Germinal center (tissue), 1 donor: ENCODE measurements at places on chromosomes 2 and 18.

GRCh38 chr2:223324402-223324801 lies 272.4 kb downstream of the KCNE4 start:
- DNase-seq, result no peak

DNA sequence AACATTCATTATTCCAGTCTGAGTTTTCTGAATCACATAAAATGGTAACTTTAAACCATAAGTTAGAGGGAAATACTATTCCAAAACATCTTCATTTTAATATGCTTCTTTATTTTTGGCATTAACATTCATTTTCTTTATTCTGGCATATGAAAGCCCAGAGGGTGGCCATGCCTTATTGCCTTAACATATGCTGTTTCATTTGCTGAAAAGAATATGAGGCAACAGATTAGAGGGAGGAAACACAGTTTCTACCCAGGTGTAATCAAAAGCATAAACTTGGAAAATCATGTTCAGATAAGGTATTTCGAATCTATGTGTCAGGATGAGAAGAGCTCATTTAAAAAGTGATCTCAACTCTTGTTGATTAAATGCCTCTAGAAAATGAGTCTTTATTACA lies 379.9 kb upstream of the DSEL start:
- no peak for DNase-seq

GRCh38 chr18:9619990-9620389 lies 5.6 kb upstream of the PPP4R1 start:
- DNase-seq, result no peak

DNA sequence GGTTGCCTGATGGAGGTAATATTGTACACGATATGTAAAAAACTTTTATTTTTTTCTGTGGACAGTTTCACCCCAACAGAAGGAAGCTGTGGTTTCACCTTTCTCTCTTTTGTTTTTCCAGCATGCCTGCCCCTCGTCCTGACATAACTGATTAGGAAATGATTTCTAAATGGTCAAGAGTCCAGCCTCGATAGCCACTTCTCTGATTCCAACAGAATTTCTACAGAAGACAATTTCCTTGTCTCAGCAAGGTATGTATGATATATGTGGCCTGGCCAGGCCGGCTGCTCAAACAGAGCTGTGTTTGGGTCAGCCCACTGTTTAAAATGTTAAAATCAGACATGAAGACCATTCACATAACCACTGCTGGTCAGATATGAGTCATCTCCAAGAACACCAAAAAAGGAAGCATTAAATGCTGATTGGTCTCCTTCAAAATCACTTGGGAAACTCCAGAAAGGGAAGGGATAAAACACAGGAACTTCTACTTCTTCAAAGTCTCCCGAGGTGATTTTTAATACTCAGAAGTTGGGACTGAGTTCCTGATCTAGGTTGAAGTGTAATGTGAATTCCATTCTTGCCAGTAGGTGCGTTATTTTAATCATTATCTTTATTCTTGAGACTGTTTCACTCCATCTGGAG lies 22.3 kb downstream of the ATP8B1 start:
- DNase-seq, result no peak

- DNase-seq, result no peak
Measured at GRCh38 chr2:1675633-1676032, 68.7 kb downstream of the PXDN start.

GRCh38 chr2:219887870-219888269 lies 260.4 kb downstream of the SLC4A3 start:
- no peak for DNase-seq

DNA sequence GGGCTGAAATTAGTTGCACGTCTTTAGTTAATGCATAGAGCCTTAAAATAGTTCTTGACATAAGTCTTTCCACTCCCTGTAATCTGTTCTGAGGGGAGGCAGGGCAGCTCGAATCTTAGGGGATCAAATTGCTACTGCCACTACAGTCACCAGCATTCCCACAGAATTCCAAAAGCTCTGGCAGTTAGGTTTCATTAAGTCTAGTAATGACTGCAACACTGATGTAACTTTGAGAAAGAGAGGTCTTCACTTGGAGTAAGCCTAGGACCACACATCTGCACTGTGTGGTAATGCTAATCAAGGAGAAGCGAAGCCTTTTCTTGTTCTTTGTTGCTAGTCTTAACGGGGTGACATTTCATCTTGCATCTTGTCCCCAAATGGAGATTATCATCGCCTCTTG lies 19.3 kb upstream of the NCK2 start:
- DNase-seq, result no peak

GRCh38 chr2:74066491-74067203 lies 81.1 kb downstream of the BOLA3 start:
- DNase-seq, result no peak

GRCh38 chr2:199070322-199070949 lies 387.3 kb downstream of the SATB2 start:
- no peak for DNase-seq

- DNase-seq, result no peak
Measured at GRCh38 chr2:6215053-6215452, 522.9 kb downstream of the SOX11 start.

- DNase-seq, result no peak
Measured at GRCh38 chr2:22282220-22282619, 1102.8 kb upstream of the KLHL29 start.

DNA sequence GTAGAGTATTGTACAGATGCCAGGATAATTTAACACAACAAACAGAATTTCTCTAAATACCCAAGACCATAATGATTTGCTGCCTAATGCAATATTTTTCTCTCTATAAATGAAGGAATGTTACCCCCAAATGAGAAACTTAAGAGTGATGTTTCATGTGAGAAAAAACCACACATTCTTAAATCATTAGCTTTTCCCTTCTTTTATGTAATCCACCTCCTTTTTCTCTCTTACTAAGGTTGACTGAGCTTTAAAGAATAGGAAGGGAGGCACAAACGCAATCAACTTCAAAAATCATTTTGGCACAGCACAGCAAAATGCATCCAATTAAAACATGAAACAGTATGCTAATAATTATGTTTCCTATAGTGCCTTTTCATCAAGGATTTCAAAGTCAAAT lies 698.1 kb upstream of the CDH2 start:
- no peak for DNase-seq

- DNase-seq, result no peak
Measured at GRCh38 chr2:241546771-241547498, 11.6 kb upstream of the BOK start.

DNA sequence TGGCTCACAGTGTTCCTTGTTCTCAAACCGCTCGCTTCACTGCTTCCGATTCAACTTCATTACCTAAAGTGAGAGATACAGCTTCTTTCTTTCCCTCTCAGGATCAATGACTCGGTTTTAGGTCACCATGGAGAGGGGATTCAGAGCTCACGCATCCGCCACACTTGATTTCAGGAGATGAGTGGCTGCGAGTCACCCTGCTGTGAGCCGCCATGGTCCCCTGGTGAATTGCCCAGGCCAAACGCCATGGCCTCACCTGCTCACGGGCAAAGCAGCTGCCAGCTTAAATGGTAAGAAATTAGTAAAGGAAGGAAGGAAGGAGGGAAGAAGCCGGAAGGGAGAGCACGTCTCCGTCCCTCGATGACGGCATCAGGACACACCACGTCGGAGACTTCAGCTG lies 60.5 kb downstream of the ADNP2 start:
- no peak for DNase-seq

DNA sequence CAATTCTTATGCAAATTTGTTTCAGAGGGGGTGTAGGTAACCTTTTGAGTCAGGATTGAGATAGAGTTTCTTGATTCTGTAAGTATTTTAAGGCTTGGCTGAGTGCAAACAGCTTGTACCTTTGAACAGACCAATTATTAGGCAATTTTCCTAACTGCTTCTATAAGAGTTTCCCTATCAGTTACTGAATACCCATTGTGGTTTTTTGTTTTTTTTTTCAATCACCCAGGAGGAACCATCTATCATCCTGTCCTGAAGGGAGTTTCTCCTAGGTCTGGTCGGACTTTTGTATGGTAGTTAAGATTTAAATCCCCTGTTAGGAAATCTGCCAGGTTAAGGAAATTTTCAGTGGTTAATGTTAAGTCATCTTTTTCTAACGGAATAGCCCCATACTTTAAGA lies 319.4 kb upstream of the SLC39A10 start:
- DNase-seq, result no peak

DNA sequence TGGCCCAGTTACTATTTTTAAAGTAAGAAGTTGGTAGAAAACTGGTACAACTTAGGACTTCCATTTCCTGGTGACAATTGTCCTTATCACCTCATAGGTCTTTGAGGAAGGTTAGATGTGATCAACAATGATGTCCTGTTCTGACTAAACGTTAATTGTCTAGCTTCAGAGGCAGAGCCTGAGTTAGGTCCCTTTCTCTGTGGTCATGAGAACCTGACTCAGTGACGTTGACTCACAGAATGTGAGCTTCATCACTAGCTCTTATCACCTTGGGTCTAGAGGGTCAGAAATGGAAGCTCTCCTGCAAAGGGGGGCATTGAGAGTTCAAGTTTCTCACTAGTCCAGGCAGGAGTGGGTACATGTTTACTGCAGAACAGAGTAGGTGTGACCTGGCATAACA lies 60.6 kb upstream of the ATP8B1 start:
- no peak for DNase-seq

- DNase-seq, result no peak
Measured at GRCh38 chr2:9991221-9991620, 39.7 kb downstream of the GRHL1 start.

DNA sequence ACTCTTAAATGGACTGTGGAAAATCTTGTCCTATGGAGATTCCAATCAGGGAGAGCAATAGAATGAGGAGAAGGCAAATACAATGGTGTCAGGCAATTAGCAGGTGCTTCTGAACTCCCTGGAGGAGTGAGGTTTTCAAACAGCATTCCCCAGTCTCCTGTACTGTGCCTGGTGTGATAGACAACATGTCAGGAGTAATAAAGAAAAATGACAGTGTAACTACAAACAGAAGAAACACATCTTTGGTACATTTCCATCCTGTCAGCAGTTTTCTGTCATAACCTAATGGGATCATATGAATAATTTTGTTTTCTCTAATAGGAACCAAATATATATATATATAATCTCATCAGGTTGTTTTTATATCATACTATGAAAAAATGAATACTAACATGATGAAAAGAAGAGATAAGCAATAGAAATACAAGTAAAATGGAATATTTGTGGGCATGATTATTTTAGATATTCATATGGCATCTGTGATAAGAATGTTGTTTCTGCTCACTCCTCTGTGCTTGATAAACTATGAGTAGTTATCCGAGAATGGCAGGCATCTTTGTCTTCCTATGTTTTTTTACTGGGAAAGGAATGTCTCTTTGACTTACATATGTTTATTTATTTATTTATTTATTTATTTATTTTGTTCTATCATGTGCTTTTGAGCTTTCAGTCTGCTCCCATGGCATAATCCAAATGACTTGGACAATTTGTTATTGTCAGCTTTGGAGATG lies 441.7 kb downstream of the TXNL1 start:
- no peak for DNase-seq

DNA sequence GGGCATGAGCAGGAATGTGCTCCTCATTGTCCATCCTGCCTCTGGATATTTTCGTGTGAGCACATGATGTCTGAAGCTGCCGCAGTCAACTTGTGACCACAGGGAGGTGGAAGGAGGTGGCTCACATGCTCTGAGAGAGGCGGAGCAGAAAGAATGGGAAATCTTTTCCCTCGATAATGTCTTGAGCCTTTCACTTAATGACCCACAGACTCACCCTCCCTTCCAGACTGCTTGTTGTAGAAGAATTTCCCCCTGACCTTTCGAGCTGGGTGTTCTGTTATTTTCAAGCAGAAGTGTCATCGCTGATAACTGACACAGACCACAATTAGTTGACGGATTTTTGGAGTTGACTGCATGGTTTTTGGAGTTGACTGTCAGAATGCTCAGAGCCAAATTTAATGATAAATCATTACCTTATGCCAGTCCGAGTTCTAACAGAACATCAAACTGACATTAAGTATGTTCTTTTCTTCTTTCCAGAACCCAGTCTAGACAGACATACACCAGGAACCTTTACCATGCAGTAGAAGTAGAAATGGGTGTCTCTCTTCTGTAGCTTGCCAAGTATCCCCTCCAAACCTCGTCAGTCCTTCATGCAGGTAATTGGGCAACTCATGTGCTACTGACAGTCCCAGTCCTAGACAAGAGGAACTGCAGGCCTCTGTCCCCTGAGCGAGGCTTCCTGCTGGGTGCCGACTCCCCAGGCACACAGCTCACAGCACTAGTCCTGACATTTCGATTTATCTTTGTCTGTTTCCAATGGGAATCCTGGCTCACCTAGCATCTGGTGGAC lies 29.4 kb upstream of the RTTN start:
- no peak for DNase-seq

DNA sequence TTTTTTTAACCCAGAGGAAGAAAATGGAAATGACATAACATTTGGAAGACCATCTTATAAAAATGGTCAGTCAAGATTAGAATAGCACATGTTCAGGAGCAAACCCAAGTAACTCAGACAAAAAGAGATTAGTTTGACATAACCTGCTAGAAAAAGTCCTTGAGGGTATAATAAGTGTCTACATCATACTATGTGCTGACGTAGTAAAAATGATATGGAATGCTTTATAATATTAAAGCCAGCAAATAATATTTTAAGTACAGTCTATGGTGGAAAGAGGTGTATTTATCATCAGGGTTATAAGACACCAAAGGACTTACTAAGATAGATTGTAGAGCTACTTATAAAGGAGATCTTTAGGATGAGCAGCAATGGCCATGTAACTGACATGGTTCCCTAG lies 169.0 kb downstream of the LTBP1 start:
- no peak for DNase-seq

- no peak for DNase-seq
Measured at GRCh38 chr2:20645761-20646160, 5.1 kb downstream of the HS1BP3 start.
